Central memory CD4-positive, alpha-beta T cell (primary cell): ENCODE measurements at places on chromosomes 2 and 18.

- DNase-seq, result no peak
Measured at GRCh38 chr2:63486861-63487290, 101.4 kb downstream of the WDPCP start.

DNA sequence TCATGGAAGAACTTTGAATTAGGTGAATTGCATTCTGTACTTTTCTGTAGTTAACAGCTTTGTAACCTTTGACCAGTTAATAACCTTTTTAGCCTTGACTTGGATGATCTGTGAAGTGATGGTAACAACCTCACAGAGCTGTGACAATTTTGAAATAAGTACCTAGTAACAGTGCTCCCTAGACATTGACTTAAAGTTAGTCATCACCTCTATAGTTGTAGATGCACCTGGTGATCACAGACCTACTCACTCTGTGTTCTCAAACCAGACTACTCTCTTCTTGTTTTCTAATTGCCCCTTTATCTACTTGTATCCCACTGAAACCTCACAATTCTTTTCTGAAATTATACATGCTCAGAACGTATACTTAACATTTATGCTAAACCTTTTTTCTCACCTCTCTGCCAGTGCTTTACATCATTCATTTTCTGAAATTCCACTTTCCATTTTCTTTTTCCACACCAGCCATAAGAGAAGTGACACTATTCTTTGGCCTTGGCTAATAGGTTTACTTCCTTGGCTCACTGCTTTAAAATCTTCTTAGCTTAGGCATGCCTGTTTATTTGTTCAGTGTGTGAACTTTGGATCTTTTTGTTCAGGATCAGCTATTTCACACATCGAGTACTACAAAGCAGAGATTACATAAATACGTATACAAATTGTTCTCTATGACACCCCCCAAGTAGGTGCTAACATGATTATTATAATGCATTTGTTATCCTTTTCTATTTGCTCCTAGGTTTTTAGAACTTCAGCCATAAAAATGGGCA, 9.3 kb downstream of the YPEL5 start:
- DNase-seq, result no peak

GRCh38 chr18:62345909-62346308, 20.8 kb downstream of the TNFRSF11A start:
- no peak for DNase-seq

DNA sequence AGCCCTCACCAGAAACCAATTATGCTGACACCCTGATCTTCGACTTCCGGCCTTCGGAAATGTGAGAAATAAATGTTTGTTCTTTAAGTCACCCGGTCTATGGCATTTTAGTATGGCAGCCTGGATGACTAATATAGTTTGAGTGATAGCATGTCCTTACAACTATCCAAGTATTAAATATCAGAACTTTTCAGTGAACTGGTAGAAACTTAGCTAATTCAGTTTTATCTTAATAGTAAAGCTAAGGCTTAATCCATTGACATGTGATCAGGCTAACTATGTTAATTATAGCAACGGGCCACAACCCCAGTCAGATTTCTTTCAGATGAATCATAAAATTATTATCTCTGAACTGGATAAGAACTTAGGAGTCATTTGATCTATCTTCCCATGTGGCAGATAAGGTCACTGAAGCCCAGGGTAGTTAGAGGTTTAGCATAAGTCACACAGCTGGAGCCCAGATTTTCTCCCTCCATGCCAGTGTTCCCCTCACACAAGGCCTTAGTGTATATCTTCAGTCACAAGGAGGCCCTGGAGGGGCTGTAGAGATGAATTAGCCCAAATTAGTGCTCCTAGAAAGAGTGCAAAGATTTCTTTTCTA, 40.7 kb upstream of the UPP2 start:
- DNase-seq, result no peak

DNA sequence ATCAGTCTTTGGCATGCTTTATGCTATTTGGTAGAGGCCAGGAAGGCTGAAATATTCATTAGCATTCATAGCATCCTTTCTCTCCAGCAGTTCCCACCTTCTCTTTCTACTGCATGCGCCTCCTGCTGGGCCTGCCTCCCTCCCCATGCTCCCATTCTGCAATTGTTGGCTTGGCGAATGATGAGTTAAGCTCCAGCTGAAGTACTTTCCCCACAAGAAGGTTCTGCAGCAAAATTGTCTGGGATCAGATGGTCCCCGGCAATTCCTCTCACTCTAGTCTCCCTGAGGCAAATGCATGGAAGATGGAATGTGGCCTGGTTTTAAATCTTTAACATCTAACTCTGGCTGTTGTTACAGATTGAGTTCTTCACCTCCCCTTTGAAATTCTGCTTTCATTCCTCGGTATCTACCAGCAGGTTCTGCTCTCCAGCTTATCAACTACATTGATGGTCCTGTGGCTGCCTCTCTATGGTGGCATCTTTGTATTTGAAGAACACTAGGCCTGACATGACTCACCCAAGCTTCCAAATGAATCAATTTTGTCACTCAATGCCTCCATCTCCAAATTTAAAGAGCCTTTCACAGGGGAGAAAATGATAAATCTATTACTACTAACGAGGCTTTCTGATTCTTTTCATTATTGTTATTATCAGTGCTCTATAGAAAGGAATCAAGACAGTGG, 55.9 kb downstream of the KCTD18 start:
- DNase-seq, result no peak

DNA sequence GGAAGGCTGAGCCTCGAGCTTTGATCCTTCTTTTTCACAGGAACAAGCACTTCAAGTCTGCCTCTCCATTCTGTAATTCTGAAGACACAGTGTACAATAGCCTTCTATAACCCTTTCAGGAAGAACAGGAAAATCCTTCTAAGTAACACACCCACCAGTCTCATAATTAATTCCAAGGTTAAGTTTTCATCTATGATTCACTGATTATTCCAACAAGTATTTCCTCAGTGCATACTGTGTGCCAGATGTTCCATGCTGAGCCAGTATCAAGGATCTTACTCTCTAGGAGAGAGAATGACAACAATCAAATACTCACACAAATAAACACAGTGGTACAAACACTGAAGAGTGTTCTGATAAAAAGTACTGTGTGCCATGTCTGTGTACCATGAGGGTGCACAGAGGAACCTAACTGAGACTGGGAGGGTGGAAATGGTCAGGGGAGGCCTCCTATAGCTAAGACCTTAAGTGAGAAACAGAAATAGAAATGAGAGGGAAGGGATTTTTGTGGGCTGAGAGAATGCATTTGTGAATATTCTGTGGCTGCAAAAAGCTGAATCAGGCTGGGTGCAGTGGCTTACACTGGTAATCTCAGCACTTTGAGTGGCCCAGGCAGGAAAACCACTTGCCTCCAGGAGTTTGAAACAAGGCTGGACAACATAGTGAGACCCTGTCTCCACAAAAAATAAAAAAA, 7.3 kb upstream of the MTLN start:
- DNase-seq, result no peak

GRCh38 chr2:12651641-12652040, 65.1 kb upstream of the TRIB2 start:
- no peak for DNase-seq
